ENCODE measurements at places on chromosomes 2 and 18.
A peak's percentile ranks its signal among the peaks of the same experiment; 100 is the strongest.

- no peak for DNase-seq
These were observed 283.5 kb downstream of the PID1 start for GRCh38 chr2:228987441-228988155.

- no peak for DNase-seq
These were observed 596.0 kb downstream of the LRP1B start for GRCh38 chr2:141534666-141535362.

GRCh38 chr2:105439141-105439540, 40.3 kb upstream of the FHL2 start:
- DNase-seq, result no peak

- no peak for DNase-seq
These were observed 14.3 kb downstream of the NPC1 start for GRCh38 chr18:23572012-23572411.

- DNase-seq, result no peak
These were observed 503.6 kb upstream of the SYT4 start for GRCh38 chr18:43780782-43781340.

GRCh38 chr2:209662021-209662420, 109.6 kb upstream of the UNC80 start:
- DNase-seq, result no peak

DNA sequence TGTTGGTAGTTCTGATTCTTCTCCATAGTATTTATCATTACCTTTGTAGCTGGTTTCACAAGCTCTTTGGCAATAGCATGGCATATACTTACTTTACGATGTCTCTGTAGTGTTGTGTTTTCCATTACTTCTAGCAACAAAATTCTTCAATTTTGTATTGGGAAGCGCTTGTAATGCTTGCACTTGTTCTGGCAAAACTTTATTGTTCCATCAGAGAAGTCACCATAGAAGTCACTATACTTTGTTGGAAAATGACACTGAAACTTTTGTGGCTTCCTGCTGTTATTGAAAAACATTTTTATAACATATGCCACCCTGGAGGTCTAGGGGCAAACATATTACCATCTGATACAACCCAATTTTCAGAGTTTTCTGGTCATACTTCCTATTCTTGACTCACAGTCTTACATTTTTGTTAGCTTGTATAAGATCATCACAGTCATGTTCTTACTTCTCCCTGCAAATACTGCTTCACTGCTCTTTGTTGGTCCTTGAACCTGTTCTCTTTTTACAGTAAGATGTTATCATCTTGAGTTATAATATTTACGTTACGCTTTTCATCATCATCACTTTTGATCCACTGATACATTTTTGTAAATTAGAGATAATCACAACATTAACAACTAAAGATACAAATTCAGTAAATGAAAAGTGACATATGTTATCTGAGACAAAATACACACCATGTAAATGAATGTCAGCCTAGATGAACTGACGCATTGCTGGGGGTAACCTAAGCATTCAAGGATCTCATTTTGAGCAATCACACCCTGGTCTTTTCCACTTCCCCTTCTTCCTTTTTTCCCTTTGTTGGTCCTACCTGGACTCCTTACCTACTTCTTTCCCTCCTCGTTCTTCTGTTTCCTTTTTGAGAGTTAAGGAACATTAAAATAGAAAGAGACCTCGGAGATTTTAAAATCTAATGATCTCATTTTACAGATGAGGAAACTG, 33.3 kb upstream of the CXCR4 start:
- DNase-seq, result no peak

DNA sequence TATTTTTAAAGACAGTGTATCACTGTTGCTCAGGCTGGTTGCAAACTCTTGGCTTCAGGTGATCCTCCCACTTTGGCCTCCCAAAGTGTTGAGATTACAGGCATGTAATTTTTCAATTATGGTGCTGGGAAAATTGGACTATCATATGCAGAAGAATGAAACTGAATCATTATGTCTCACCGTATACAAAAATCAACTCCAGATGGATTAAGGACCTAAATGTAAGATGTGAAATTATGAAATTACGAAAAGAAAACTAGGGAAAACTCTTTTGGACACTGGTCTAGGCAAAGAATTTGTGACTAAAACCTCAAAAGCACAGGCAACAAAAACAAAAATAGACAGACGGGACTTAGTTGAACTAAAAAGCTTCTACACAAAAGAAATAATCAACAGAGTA, 31.2 kb downstream of the MAP3K2 start:
- DNase-seq, result no peak

- DNase-seq, result peak; percentile 90
These were observed at the start of gene ANTXR1 for GRCh38 chr2:69013142-69013839. Gene ANTXR1, plus strand, starts transcription at chr2:69013179. Its CDS starts 321 bp downstream, at chr2:69013500.

DNA sequence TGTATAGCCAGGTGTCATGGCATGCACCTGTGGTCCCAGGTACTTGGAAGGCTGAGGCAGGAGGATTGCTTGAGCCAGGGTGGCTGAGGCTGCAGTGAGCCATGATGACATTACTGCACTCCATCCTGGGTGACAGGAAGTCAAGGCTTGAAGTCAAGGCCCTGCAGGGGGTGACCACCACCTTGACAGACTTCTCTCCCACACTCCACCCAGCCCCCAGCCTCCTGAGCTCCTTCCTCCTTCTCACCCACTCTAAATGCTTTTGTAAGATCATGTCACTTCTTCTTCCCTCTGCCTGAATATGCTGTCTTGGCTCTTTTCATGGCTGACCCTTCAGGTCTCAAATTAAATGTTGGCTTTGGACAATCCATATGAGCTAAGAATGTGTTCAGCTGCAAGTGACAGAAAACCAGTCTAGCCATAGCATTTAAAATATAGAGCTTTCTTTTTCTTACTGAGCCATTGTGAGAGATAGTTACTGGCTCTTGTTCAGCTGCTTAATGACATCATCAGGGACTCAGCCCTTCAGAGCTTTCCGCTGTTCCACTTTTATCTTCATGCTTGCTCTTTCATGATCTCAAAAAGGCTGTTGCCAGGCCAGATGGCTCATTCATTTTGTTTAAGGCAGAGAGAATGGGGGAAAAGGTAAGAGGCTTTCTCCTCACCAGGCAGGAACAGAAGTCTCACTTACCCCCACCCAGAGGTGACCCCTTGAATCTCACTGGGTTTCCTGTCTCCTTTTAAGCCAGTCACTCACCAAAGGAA, 36.7 kb upstream of the TTC39C start:
- DNase-seq, result no peak

DNA sequence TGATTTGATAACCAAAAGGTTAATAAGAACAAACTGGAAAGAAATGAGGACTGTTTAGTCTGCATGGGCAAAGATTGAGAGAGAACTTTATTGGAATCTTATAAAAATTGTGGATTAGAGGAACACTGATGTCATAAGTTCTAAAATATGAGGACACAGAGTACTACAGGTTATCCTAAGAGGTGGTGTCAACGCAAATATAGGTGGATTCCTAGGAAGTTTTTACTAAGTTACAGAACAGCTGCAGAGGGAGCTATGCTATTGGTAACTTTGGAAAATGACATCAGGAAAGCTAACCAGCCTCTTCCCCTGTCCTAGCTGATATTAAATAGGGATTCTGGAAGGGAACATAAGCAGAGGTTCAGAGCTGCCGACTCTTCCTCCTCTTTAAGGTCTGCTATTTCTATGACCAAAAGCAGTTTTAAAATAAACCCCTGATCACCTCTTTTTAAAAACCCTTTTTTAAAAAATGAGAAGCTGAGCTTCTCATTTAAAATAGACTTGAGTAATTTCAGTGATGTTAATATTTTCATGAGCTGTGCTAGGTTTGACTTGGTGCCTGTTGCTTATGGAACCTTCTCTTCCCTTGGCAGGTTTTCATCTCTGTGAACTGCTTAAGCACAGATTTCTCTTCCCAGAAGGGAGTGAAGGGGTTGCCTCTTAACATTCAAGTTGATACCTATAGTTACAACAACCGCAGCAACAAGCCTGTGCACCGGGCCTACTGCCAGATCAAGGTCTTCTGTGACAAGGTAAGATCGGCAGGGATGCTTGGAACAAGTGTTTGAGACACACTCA, 34.2 kb downstream of the GRHL1 start:
- DNase-seq, result no peak

GRCh38 chr2:58895857-58896256, 654.7 kb upstream of the FANCL start:
- no peak for DNase-seq

GRCh38 chr2:205103699-205104098, 558.4 kb downstream of the PARD3B start:
- no peak for DNase-seq

- no peak for DNase-seq
These were observed 23.3 kb downstream of the GNLY start for GRCh38 chr2:85717308-85718008.

DNA sequence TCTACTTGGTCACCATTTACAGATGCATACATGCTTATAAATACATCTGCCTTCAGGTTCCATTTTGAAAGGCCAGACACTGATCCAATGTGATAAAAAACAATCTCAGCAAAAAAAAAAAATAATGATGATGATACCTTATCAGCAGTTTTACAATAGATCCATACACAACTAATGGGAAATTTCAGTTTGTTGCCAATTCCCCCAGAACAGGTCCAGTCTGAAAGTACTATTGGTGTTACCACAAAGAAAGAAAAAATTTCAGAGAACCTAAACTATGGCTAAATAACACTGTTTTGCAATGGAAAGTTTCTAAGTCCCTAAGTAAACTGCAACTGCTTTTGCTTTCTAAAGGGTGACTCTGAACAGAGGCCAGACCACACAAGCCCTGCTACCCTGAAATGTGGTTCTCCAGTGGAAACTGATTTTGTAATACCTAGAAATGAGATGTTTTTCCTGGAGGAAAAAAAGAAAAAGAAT, 54.1 kb downstream of the LPIN2 start:
- DNase-seq, result no peak

- no peak for DNase-seq
These were observed 18.9 kb upstream of the MTERF4 start for GRCh38 chr2:241121008-241121407.

DNA sequence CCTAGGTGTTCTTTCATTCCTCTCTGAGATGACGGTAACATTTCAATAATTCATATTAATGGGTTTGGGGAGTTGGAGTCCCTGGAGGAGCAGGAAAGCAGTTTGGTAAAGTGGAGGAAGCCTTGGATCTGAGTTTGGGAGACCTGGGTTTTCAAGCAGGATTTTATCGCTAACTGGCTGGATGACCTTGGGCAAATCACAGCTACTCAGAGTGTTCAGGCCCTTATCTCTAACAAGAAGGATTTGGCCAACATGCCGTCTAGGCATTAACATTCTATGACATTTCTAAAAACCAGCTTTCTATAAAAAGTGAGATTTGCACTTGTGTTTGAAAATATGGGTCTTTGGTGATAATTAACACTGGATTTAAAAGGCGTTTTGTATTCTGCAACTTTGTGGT, 59.7 kb upstream of the MEX3C start:
- no peak for DNase-seq

GRCh38 chr2:212858496-212858895, 292.9 kb downstream of the IKZF2 start:
- DNase-seq, result no peak

DNA sequence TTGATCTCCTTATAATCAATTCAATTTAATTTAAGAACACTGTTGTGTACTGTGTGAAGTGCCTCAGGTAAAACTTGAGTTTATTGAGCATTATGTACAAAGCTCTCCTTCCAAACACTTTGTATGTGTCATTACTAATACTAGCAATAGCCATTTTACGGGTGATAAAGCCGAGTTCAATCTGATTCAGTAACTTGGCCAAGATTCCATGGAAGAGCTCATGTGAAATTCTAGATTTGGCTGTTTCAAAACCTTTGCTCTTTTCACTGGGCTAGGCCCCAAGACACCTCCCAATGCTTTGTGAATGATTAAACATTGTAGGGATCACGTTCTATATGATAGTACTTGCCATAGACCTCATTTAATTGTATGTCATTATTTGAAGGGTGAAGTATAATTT, 8.9 kb upstream of the NFE2L2 start:
- DNase-seq, result no peak

- DNase-seq, result no peak
These were observed 113.4 kb downstream of the COPS8 start for GRCh38 chr2:237199082-237199481.

DNA sequence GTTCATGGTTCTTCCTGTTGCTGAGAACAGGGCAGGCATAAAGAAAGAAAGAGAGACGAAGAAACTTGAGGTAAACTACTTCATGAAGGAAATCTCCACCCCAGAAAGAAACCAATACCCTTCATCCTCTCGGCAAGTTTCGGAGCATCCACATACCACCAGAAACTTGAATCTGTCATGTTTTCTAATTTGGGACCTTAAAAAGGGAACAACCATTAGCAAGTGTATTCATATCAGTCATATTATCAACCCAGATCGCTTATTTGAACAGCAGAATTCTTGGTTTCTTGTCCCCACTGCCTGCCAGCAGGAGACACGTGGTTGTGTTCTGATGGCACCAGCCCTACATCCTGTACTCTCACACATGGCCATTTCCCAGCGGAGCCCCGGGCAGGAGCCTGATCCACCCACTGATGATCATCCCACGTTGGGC, 53.2 kb upstream of the FZD7 start:
- DNase-seq, result no peak

GRCh38 chr2:12163866-12164265, 417.4 kb downstream of the LPIN1 start:
- no peak for DNase-seq

DNA sequence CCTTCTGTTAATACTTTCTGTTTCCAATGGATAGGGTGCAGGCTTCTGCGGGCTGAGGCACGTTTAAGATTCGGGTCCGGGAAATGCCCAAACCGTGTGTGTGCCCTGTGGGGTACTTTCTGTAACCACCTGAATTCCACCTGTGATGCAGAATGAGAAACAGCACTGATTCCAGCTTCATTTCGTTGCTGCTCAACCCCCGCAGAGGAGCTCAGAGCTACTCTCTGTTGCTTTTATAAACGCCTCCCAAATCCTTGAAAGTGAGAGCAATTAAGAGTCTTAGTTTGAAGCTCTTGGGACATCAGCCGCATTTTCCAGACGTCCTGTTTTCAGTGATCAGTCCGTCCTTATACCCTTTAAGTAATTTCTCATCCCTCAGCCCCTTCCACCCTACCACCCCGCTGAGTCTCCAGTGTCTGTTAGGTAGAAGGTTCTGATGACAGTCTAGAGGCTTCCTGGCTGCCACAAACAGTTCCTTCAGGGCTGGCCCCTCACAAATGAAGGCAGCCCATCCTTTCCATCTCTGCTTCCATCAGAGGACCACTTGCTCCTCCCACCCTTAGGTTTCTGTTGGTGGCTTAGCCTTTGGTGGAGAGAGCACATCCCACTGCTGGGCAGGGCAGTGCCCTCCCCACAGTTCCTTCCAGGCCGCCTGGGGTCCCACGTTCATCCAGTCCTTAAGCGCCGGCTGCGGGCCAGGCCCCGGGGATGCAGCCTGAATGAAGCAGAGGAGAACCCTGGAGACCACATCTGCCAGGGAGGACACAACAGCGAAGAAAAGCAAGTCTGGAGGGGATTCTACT, 230.1 kb downstream of the SEPTIN10 start:
- DNase-seq, result no peak

- no peak for DNase-seq
These were observed 202.1 kb downstream of the CTIF start for GRCh38 chr18:48740851-48741485.
